M059J (cell line): ENCODE measurements at places on chromosomes 2 and 18. TPM values are rescaled to one million over a fixed set of nuclear protein-coding genes. Genes with fewer than 3 reads are reported as not detected.

ERFE gene
- total RNA-seq, result 1.6 and 5.2 TPM in 2 replicates

FBXO48 gene
- total RNA-seq, result 0.91 and 1.5 TPM in 2 replicates

ALKAL2 gene
- not detected in 2 replicates for total RNA-seq

SERPINB2 gene
- total RNA-seq, result 24.2 and 26.6 TPM in 2 replicates

PCARE gene
- not detected in 2 replicates for total RNA-seq

CHN1 gene
- total RNA-seq, result 11.0 and 12.7 TPM in 2 replicates

INHA gene
- 0.12 and 0.20 TPM in 2 replicates for total RNA-seq

MYO5B gene
- total RNA-seq, result 4.1 and 5.5 TPM in 2 replicates

IHH gene
- total RNA-seq, result not detected in 2 replicates

CDH2 gene
- 70.9 and 104 TPM in 2 replicates for total RNA-seq

DNA sequence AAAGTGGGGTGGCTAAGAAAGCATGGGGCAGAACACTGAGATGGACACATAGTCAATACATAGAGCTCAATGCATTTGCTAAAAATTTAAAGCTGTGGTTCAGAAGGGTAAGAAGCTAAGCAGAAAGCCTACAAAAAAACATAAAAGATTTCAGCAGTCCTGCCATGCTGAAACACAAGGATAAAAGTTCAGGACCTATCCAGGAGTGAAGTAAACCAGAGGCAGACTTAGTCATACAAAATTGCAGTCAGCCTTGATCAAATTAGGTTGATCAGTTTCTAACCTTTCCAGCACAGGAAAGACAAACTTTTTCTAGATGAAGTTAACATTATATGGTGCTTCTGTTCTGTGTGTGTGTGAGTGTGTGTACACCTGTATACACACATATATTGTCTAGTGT lies 120.8 kb upstream of the RBMS1 start:
- DNase-seq, result peak; percentile 30

GRCh38 chr2:173298536-173299097 lies 56.1 kb upstream of the CDCA7 start:
- no peak for DNase-seq

GRCh38 chr18:25658476-25658875 lies 306.5 kb upstream of the ZNF521 start:
- no peak for DNase-seq

GRCh38 chr2:33019796-33020195 lies 73.0 kb downstream of the LTBP1 start:
- DNase-seq, result no peak

DNA sequence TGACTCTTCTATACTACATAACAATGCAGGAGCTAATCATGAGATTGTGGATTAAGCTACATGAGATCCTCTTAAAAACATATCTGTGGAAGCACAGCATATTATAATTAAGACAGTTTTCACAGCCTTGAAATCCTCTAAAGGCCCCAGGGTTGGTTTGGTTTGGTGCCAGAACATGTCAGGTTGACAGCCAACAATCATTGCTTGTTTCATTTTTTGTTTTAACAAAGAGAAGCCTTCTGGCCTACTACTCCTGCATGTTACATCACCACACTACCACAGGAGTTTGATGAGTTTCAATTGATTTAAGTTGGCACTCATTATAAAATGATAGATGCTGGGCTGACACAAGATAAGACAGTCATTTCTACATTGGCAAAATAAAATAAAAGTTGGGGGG lies 255.9 kb upstream of the ERBB4 start:
- DNase-seq, result no peak

GRCh38 chr2:76194031-76194775 lies 483.5 kb upstream of the GCFC2 start:
- DNase-seq, result no peak

- DNase-seq, result peak; percentile 64
Measured at GRCh38 chr2:12032975-12033374, 286.5 kb downstream of the LPIN1 start.

DNA sequence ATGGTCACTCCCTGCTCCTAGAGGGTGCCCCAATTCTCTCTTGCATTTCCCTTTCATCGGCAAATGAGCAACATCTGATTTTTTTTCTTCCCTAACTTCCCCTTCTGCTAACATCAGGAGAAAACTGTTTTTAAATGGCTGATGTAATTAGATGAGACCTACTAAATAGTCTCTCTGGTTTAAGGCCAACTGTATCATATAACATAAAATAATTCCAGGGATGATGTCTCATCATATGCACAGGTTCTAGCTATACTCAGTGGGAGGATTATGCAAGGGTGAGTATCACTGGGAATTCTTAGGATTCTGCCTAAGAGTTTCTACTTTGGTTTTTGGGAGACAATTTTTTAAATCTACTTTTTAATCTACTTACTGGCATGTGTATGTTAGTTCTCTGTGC lies 193.4 kb downstream of the PARD3B start:
- no peak for DNase-seq

DNA sequence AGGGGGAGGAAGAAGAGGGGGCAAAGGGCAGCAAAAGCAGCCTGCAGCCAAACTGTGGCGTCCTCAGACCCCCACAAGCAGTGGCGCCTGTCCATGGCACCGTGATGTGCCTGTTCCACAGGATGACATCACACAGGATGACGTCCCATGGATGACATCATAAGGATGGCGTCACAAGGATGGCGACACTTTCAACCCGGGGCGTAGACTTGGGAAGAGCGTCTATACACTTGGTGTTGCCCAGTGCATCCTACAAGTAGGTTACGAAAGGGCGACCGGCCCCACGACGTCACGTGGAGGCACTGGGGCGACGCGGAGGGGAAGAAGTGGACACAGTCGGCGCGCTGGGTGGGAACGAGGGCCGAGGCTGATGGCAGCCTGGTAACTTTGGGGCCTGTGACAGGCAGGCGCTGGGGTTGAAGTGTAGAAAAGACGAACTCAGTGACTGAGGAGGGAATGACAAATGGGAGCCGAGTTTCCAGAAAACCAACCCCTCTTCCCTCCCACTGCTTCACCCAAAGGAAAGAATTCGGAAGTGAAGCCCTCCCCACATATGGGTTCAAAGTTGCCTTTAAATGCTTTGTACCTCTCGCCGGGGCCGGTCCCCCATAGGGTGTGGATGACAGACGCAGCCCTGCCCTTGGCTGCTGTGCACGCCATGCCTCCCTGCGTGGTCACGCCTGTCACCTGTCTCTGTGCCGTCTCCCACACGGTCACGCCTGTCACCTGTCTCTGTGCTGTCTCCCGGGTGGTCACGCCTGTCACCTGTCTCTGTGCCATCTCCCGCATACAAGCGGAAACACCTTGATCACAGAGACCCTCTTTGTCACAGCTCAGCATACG lies 13.4 kb upstream of the KCNG2 start:
- no peak for DNase-seq
